ENCODE measurements at places on chromosomes 2 and 18.
A peak's percentile ranks its signal among the peaks of the same experiment; 100 is the strongest.

DNA sequence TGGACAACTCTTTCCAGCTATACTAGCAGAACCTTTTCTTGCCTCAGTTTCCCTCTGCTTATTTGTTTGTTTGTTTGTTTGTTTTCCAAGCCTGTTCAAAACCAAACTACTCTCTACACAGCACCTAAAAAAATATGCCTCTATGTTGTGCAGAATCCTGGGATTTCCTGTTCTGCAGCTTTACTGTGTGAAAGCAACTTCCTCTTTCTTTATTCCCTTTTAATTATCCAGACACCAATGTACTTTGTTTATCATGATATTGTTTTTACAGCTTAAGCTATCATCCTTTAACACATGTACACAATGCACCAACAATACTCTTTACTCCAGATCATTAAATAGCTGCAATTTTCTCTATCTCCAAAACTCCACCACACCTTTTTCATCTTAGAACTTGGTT lies 259.5 kb downstream of the EPHA4 start:
- DNase-seq: no peak

- DNase-seq: peak; percentile 38
Observed at GRCh38 chr2:108591163-108591562, 56.9 kb downstream of the LIMS1 start.

DNA sequence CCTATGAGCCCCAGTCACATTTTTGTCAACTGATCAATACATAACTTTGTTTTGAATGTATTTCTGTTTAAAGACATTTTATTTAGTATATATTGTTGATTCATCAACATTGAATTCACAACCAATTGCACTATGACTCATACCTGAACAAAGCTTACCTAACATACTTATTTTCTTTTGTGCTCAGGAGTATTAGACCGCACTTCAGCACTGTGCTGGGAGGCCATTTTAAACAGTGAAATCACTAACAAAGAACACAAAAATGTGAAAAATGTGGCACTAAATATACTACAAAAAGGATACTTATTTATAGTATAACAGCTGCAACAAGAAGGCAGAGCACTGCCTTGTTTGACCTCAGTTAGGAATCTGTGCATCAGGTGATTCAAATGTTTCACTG lies 12.4 kb upstream of the IFIH1 start:
- no peak for DNase-seq

- no peak for DNase-seq
Observed at GRCh38 chr2:201254081-201254730, 6.1 kb upstream of the CASP8 start.

- no peak for DNase-seq
Observed at GRCh38 chr2:123451542-123451941, 573.5 kb upstream of the CNTNAP5 start.

- no peak for DNase-seq
Observed at GRCh38 chr2:240310645-240311044, 124.8 kb upstream of the GPC1 start.

All from memory B cell (primary cell).